ENCODE measurements at places on chromosomes 13 and 19.

DNA sequence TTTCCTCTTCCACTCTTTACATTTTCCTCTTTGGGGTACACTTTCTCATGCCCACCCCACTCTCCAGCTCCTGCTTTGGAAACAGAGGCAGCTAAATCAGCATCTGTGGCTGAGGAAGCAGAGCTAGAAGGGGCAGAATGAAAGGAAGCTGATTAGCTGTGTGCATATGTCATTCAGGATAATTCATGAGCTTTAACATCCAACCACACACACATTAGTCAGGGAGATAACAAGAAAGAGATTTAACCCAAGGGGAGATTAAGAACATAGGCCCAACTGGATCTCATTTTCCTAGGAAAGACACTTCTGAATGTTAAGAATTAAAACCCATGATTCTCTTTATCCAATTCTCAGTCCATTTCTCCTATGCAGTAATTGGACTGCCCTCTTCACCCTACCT is 405.5 kb downstream of the TBC1D4 start:
- DNase-seq, result no peak

- no peak for DNase-seq
These were observed 6.4 kb downstream of the ANGPTL4 start for GRCh38 chr19:8370176-8371010.

DNA sequence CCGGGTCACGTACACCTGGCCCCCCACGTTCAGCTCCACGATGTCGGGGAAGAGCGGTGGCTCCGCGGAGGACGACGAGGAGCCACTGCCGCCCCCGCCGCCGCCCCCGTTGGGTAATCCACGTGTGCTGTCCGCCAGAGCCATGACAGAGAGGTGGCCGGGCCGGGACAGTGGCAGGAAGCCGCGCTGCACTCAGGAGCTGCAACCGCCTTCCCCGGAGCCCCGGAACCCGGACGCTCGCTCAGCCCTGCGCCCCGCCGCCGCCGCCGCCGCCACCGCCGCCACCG is 257 bp downstream of the KCTD12 start:
- no peak for DNase-seq

DNA sequence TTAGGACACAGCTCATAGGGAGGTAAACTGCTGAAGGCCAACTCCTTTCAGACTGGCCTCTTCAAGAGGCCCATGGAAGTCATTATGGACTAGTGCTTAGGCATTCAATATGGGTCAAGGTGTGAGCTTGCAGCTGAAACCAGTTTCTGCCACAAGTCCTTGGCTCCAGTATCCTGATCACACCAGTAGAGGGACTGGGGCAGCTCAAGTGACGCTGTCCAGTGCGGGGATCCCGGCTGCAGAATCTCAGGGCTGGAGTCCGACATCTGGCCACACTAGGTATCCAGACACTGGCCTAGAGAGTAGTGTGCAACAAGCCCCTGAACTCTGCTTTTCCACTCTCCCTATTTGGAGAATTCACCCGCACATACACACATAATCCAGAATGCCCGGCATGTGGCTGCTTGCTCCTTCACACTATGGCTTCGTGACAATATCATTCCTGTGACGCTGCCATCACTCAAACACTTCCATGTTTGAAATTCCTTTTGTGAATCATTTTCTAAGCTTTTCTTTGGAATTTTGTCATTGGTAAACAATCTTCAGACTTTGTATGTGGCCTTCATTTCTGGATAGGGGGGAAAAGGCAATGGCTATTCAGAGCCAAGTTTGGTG is 425.1 kb downstream of the EFNB2 start:
- DNase-seq, result no peak

- no peak for DNase-seq
These were observed 60.1 kb downstream of the UFM1 start for GRCh38 chr13:38409771-38410170.

GRCh38 chr19:55232986-55233385 is 4.4 kb upstream of the TMEM86B start:
- no peak for DNase-seq

DNA sequence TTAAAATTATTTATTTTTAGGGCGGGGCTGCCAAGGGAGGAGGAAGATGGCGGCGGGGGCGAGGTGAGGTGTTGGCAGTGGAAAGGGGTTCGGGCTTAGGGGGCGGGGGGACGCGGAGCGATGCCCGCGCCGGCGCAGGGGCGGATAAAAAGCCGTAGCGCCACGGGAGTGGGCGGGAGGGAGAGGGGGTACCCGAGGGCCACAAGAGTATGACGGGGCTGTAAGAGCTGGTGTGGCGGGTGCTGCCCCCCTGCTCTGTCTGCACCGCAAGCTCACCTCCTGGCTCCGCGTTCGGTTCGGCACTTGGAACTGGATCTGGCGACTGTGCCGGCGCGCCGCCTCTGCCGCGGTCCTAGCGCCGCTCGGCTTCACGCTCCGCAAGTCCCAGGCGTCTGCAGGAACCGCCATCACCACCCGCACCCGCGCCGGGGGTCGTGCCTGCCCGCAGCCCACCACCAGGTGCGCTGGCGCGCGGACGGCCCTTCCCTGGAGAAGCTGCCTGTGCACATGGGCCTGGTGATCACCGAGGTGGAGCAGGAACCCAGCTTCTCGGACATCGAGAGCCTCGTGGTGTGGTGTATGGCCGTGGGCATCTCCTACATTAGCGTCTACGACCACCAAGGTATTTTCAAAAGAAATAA is 265.2 kb upstream of the SGCG start:
- no peak for DNase-seq

DNA sequence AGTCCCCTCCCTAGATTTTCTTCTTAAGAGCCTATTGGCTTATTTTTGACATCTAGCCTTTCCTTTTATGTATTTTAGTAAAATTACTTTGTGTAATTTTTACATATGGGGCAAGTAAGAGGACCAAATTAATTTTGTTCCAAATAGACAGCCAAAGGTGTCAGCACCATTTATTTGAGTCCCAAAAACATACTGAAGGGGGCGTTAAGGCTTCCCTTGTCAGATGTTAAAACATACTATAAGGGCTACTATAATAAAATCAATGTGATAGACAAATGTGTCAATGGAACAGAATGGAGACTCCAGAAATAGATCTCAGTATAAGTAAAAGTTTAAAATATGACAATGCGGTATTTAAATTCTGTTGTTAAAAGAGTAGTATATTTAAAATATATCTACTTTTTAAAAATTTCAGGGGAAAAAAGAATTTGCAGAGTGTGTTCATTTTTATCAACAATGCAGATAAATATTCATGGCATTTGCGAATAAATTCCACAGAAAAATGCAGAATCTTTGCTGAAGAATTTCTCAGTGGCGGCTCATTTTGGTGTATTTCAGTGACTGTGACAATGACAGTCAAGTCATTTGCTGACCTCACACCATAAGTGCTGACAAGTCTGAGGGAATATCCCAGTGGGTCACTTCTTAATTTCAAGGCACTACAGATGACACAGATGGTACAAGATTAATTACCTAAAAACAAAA is 133.7 kb downstream of the MTUS2 start:
- no peak for DNase-seq

DNA sequence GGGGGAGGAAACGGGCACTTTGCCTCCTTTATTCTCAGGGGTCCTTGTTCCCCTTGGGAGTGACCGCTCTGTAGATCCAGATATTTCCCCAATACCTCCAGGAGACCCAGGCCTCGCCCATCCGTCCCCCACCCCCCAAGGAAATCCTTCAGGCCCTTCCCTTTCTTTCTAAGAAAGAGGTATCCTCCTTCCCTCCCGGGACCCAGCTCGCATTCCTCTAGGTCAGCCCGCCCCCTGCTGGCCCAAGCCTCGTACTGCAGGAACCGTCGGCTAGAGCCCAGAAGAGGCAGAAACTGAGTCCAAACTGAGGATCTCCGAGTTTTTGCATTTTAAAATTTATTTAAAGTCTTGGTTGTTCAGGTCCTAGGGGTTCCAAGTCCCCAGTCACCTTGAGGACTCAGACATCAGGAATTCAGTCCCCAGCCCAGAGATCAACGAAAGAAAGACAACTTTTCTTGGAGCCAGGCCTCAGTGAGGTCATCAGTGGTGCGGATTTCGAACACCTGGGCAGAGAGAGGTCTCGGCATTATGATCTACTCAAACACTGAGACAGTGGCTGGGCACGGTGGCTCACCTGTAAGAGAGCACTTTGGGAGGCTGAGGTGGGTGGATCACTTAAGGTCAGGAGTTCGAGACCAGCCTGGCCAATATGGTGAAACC is 7.5 kb upstream of the LRFN1 start:
- DNase-seq, result peak; percentile 90

- no peak for DNase-seq
These were observed 9.8 kb upstream of the MCF2L start for GRCh38 chr13:112959206-112959605.

DNA sequence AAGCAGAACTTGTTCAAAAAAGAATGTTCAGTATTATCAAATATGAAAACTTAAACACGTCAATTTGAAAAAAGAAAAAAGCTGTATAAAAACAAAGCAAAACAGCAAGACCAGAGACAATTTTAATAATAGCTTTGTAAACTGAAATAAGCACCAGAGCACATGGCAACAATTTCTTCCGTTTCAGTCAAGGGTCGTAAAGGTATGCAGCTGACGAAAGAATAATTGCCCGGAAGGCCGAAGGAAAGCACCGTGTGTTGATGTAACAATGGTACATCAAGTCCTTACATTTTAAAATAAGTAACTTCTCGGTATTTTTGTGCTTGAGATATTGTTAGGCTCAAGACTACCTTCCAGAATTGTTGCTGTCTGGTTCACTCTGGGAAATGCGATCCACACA is 1.7 kb downstream of the PROSER1 start:
- DNase-seq, result no peak

DNA sequence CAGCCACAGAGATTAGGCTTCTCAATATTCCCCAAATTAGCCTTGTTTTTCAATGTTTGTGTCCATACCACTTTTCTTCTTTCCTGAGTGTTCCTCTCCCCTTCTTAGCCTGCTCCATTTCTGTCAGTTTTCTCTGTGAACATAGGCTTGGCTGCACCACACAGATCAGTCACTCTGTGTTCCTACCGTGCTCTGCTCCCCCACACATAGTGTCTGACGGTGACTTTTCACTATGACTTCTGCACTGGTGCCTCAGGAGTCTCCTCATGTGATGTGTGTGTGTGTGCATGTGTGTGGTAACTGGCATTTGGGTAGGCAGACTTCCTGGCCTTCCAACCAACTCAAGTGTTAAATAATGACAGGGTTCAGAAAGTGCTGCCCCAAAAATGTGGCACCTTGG is 47.9 kb upstream of the MYCBP2 start:
- DNase-seq, result no peak

DNA sequence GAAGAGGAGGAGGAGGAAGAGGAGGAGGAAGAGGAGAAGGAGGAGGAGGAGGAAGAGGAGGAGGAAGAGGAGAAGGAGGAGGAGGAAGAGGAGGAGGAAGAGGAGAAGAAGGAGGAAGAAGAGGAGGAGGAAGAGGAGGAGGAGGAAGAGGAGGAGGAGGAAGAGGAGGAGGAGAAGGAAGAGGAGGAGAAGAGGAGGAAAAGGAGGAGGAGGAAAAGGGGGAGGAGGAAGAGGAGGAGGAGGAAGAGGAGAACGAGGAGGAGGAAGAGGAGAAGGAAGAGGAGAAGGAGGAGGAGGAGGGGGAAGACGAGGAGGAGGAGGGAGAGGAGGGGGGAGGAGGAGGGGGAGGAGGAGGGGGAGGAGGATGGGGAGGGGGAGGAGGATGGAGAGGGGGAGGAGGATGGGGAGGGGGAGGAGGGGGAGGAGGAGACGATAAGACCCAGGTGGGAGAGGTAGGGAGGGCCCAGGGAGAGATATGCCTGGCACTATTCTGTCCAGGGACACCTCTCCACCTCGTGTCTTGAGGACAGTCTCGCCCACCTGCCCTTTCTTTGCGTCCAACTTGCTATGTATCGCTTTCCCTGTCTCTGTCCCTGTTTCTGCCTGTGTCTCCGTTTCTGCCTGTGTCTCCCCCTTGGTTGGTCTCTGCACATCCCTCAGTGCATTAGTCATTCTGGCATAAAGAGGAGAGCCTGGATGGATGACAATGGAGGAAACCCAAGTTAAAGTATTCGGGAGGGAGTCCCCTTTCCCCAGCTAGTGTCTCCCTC is 7.1 kb upstream of the KLK5 start:
- no peak for DNase-seq

DNA sequence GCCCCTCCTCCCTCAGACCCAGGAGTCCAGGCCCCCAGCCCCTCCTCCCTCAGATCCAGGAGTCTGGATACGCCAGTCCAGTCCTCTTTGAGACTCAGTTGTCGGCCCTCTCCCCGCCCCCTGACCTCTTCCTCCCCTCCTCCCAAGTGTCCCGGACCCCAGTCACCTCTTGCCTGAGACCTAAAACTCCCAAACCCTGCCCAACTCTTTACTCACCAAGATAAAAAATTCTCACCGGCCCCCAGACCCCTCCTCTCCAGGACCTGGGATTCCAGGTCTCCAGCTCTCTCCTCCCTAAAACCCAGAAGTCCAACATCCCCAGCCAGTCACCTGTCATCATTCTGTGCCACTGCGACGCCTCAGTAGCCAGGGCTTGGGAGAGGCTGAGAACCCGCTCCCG is 1.4 kb upstream of the HSD17B14 start:
- no peak for DNase-seq

DNA sequence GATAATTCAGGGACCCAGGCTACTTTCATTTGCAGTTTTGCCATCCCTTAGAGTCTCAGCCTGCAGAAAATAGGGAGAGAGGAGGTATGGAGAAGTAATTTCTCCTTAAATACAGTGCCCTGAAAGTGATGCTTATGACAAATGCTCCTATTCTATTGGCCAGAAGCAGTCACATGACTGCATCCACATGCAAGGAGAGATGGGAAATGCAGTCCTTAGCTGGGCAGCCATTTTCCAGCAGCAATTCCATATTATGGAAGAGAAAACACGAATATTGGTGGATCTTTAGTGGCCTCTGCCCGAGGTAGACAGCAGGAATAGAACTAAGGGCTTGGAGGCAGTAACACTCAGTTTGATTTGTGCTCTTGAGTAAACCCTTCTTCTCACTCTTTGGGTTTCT is 39.4 kb downstream of the VAV1 start:
- DNase-seq, result no peak

- peak; percentile 4 for DNase-seq
These were observed 124.2 kb downstream of the LMO7 start for GRCh38 chr13:75760131-75761021.

DNA sequence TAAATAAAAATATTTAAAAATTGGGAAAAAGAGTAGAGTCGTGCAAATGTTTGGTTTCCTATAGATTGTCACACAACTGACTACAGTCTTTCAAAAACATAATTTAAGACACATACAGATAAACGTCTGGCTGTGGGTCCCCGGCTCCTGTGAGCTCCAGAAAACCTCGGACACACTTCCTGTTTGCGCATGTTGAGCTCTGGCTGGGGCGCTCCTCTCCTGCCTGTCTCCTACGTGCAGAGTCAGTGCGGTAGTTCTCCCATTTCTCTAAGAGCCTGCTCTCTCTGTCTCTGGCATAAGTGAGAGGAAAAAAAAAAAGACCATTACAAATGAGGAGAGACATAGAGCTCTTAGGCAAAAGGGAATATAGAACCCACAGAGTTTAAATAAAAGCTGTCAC is 128.2 kb upstream of the OBI1 start:
- DNase-seq, result no peak

- DNase-seq, result no peak
These were observed 84.5 kb upstream of the UFM1 start for GRCh38 chr13:38265132-38265497.

- DNase-seq, result peak; percentile 2
These were observed 34.3 kb downstream of the ZNF536 start for GRCh38 chr19:30406220-30407067.

- DNase-seq, result no peak
These were observed 4.7 kb upstream of the MEX3D start for GRCh38 chr19:1572795-1573194.

- DNase-seq, result peak; percentile 75
These were observed 9.4 kb downstream of the SIRT6 start for GRCh38 chr19:4172861-4173473.

- DNase-seq, result no peak
These were observed 290.8 kb upstream of the PCDH9 start for GRCh38 chr13:67520886-67521285.

All from stimulated activated CD4-positive, alpha-beta T cell treated with anti-CD3 and anti-CD28 coated beads, Interleukin-2, amount 100 ng/mL, for 24 hours (primary cell).